ENCODE measurements at places on chromosomes 4 and X. TPM values are rescaled to one million over a fixed set of nuclear protein-coding genes. Genes with fewer than 3 reads are reported as not detected.
A peak's percentile ranks its signal among the peaks of the same experiment; 100 is the strongest.

The SORBS2 gene
- 60.8 TPM for total RNA-seq

The TMEM271 gene
- total RNA-seq: 0.19 TPM

The PSAPL1 gene
- total RNA-seq: under 0.01 TPM

The HHIP gene
- not detected for total RNA-seq

- no peaks in the 10 kb centered on the region for H3K27me3 ChIP-seq
- no peak for DNase-seq
- H3K4me1 ChIP-seq: no peaks in the 10 kb centered on the region
- no peaks in the 10 kb centered on the region for H3K36me3 ChIP-seq
These were observed 12.1 kb upstream of the FAM47A start for GRCh38 chrX:34144246-34144645.

GRCh38 chrX:19907794-19908193 lies 20.4 kb upstream of the SH3KBP1 start:
- no peaks in the 10 kb centered on the region for H3K4me1 ChIP-seq
- H3K4me3 ChIP-seq: no peak overlapping the region
- H3K36me3 ChIP-seq: no peaks in the 10 kb centered on the region
- no peak for DNase-seq

GRCh38 chrX:80139564-80139963 lies 125.0 kb downstream of the TBX22 start:
- DNase-seq: no peak
- no peak overlapping the region for H3K27ac ChIP-seq
- H3K36me3 ChIP-seq: no peaks in the 10 kb centered on the region
- H3K4me3 ChIP-seq: no peak overlapping the region
- H3K4me1 ChIP-seq: no peaks in the 10 kb centered on the region

- H3K4me1 ChIP-seq: no peaks in the 10 kb centered on the region
- no peaks in the 10 kb centered on the region for H3K36me3 ChIP-seq
- H3K27me3 ChIP-seq: no peaks in the 10 kb centered on the region
- no peak for DNase-seq
- H3K4me3 ChIP-seq: no peak overlapping the region
- no peak overlapping the region for H3K27ac ChIP-seq
These were observed 36.8 kb upstream of the TAPT1 start for GRCh38 chr4:16263056-16263455.

DNA sequence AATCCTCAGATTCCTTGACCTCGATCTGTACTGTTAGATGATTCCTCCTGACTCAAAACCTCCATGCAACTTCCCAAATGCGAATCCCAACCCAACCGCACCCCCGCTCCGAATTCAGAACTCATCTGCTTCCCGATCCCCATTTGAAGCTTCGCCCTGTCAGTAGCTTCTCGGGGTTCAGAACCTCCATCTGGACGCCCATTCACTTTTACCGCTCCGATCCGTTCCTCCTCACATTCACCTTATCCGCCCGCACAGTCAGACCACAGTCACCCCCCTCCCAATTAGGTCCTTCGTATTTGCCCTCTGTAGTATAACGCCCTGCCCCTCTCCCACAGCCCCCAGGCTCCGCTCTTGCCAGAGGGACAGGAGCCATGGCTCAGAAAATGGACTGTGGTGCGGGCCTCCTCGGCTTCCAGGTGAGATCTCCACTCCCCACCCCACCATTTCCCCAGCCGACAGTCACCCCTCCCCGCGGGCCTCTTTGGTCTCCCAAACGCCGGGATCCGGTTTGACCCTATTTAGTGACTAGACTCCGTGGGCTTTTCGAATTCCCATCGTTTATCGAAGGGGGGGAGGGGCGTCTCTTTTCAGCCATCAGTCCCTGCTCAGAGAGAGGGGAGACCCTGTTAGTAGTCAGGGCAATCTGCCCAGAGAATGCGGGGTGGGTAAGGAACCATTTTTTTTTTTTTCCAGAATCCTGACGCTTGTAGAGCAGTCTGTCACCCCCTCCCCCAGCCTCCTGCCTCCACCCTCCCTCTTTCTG lies 691 bp downstream of the MAGED1 start:
- H3K36me3 ChIP-seq: no peaks in the 10 kb centered on the region
- H3K4me1 ChIP-seq: peaks cover 3% of the 10 kb centered on the region
- H3K4me3 ChIP-seq: peak overlapping the region; percentile 61
- peak overlapping the region; percentile 83 for H3K27ac ChIP-seq
- H3K27me3 ChIP-seq: no peaks in the 10 kb centered on the region

- no peaks in the 10 kb centered on the region for H3K27me3 ChIP-seq
- no peaks in the 10 kb centered on the region for H3K36me3 ChIP-seq
- no peak overlapping the region for H3K4me3 ChIP-seq
- H3K27ac ChIP-seq: peak overlapping the region; percentile 68
- H3K4me1 ChIP-seq: peaks cover 55% of the 10 kb centered on the region
These were observed 112.3 kb downstream of the KLHL8 start for GRCh38 chr4:87108142-87108546.

- H3K27ac ChIP-seq: no peak overlapping the region
- H3K36me3 ChIP-seq: no peaks in the 10 kb centered on the region
- H3K4me3 ChIP-seq: no peak overlapping the region
- no peak for DNase-seq
These were observed 2.0 kb downstream of the ATP6AP2 start for GRCh38 chrX:40582811-40583210.

- H3K4me1 ChIP-seq: no peaks in the 10 kb centered on the region
- no peaks in the 10 kb centered on the region for H3K36me3 ChIP-seq
- H3K27me3 ChIP-seq: no peaks in the 10 kb centered on the region
These were observed 156.2 kb upstream of the PPP1R2C start for GRCh38 chrX:42934020-42934726.

- H3K4me1 ChIP-seq: peaks cover 7% of the 10 kb centered on the region
- H3K27ac ChIP-seq: no peak overlapping the region
- DNase-seq: no peak
- no peaks in the 10 kb centered on the region for H3K36me3 ChIP-seq
- H3K27me3 ChIP-seq: peaks cover 6% of the 10 kb centered on the region
- H3K4me3 ChIP-seq: no peak overlapping the region
These were observed 192.8 kb upstream of the LNX1 start for GRCh38 chr4:53784112-53784511.

- DNase-seq: no peak
- no peak overlapping the region for H3K4me3 ChIP-seq
- no peaks in the 10 kb centered on the region for H3K36me3 ChIP-seq
- no peaks in the 10 kb centered on the region for H3K27me3 ChIP-seq
- no peaks in the 10 kb centered on the region for H3K4me1 ChIP-seq
These were observed 365.9 kb downstream of the INPP4B start for GRCh38 chr4:142480244-142480643.

DNA sequence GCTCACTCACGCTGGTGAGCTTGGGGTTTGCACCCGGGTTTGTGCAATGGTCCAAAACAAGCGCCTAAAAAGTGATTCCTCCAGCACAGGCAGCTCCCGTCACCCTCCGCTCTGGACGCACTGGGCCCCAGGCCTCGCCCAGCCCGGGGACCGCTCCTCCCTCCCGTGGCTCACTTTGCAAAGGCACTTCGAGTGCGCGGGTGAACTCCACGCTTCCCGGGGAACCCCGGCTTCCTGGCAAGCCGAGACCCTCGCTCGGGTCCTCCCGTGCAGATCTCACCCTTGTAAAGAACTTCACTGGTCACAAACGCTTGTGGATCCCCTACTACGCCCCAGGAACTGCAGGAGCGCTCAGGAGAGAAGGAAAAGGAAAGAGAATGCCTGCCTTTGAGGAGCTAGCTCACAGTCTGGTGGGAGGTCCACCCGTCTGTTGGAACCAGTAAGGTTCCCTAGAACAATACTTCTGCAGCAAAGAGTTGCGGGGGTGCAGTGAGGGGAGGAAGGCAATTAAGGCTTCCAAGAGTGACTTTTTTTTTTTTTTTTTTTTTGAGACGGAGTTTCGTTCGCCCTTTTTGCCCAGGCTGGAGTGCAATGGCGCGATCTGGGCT lies at the start of gene CTPS2:
Gene CTPS2 (minus strand): TSS at position 122 of the 608 bp plus-strand sequence. CDS start 9,767 bp downstream, outside the sequence.
- no peak for DNase-seq
- H3K27me3 ChIP-seq: no peaks in the 10 kb centered on the region
- H3K36me3 ChIP-seq: peaks cover 2% of the 10 kb centered on the region
- H3K4me1 ChIP-seq: no peaks in the 10 kb centered on the region

GRCh38 chrX:13590207-13590606 lies 20.8 kb downstream of the EGFL6 start:
- H3K27me3 ChIP-seq: no peaks in the 10 kb centered on the region
- no peak overlapping the region for H3K27ac ChIP-seq
- H3K4me3 ChIP-seq: no peak overlapping the region
- H3K4me1 ChIP-seq: no peaks in the 10 kb centered on the region

DNA sequence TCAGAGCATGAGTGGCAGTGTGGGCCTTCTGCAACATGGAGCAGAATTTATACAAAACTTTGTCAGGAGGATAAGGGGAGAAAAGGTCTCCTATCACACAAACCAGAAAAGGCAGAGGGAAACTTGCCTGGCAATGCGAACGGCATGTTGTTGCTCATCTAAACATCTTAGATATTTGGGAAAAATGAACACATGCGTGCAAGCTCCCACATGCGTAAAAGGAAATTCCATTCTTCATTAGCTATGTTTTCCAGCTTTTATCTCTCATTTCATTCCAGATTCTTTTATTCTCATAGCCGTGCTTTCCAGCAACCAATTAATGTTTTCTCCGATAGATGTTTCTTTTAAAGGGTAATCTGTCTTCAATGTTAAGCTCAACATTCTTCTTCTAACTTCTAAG lies 31.3 kb upstream of the GBA3 start:
- no peak overlapping the region for H3K4me3 ChIP-seq
- DNase-seq: no peak
- H3K36me3 ChIP-seq: no peaks in the 10 kb centered on the region
- H3K27ac ChIP-seq: no peak overlapping the region

GRCh38 chrX:40120838-40121580 lies 23.3 kb upstream of the BCOR start:
- no peaks in the 10 kb centered on the region for H3K36me3 ChIP-seq
- peak overlapping the region; percentile 70 for H3K27ac ChIP-seq
- H3K4me1 ChIP-seq: no peaks in the 10 kb centered on the region
- H3K4me3 ChIP-seq: no peak overlapping the region

DNA sequence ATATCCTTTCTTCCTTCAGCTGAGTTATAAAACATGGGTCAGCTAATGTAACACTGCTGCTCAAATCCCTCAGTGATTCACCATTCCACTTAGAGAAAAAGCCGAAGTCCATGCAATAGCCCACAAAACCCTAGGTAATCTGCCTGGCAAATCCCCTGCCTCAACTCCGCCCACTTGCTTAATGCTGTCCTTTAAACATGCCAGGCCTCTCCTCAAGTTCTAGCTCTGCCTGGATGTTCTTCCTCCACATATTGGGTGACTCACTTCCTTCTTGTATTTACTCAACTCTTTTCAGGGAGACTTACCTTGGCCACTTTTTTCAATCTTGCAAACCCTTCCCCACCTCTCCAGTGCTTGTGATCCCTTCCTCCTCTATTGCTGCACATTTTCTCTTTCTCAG lies 89.8 kb downstream of the EMCN start:
- H3K4me1 ChIP-seq: peaks cover 14% of the 10 kb centered on the region
- no peak overlapping the region for H3K4me3 ChIP-seq
- H3K36me3 ChIP-seq: no peaks in the 10 kb centered on the region
- no peak for DNase-seq

- H3K4me1 ChIP-seq: no peaks in the 10 kb centered on the region
- H3K27ac ChIP-seq: no peak overlapping the region
- DNase-seq: no peak
These were observed 97.1 kb downstream of the MRPL1 start for GRCh38 chr4:77959566-77960338.

DNA sequence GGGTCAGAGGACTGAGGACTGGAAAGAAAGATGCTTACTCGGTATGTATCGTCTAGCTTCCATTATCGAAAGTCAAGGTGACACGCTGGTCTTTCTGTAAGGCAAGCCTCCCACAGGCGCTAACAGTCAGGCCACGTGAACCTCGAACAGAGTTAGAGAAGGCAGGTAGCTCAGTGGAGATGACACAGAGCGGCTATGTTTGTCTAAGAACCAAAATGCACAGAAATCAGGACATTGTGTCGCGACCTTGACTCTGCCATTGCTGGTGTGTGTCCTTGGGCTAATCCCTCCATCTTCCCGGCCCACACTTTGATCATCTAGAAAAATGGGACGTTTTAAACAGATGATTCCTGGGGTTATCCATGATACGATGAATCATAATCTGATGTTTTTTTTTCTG lies 40.3 kb downstream of the IRF2 start:
- H3K27me3 ChIP-seq: no peaks in the 10 kb centered on the region
- H3K36me3 ChIP-seq: no peaks in the 10 kb centered on the region
- peaks cover 3% of the 10 kb centered on the region for H3K4me1 ChIP-seq
- DNase-seq: no peak

- H3K27me3 ChIP-seq: no peaks in the 10 kb centered on the region
- no peak for DNase-seq
- H3K4me1 ChIP-seq: no peaks in the 10 kb centered on the region
- H3K36me3 ChIP-seq: no peaks in the 10 kb centered on the region
- H3K27ac ChIP-seq: no peak overlapping the region
These were observed 21.4 kb upstream of the PLAC1 start for GRCh38 chrX:134679644-134680043.

GRCh38 chrX:72634331-72634730 lies 61.7 kb upstream of the HDAC8 start:
- H3K27me3 ChIP-seq: no peaks in the 10 kb centered on the region
- H3K4me3 ChIP-seq: no peak overlapping the region
- no peak for DNase-seq
- H3K4me1 ChIP-seq: no peaks in the 10 kb centered on the region
- H3K27ac ChIP-seq: no peak overlapping the region

Measured in esophagus squamous epithelium (tissue), 5 donors.